HFF-Myc (cell line): ENCODE measurements at places on chromosomes 3 and 15.

DNA sequence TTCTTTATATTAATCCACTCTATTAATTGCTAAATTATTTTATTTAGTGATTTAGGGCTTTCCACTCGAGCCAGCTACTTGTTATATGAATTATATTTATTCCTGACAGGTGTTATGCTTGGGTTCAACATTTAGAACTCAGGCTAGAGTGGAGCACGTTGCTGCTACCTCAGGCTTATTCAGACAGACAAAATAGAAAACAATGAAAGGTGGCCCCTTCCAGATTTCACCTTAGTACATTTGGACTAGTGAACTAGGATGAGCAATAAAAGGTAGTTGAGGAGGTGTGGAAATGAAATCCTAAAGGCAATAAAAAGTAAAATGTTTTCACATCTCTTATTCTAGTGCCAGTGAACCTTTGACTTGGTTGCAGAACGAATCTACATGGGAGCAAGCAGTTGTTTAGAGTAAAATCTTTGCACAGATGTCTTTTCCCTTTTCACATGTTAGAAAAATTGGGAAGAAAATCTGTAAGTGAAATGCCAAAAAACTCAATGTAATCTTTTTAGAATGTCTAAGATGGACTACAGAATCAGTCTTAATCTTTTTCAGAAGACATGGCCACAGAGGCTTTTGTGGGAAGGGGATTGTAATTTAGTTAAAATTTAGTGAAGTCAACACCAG lies 63.8 kb downstream of the AKAP13 start:
- no peak for DNase-seq

DNA sequence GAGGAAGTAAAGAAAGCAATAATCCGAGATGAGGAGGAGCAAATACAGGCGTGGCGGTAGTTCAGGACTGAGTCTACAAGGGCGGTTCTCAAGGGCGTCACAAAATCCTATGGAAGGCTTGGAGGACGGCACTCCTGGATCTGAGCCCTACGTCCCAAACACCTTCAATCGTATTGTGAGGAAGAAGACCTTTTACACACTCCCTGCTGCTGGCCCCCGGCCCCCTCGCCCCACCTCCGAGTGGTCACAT lies 747 bp downstream of the PLD1 start:
- DNase-seq, result no peak

- no peak for DNase-seq
These were observed 78.0 kb downstream of the MBNL1 start for GRCh38 chr3:152346740-152347139.

DNA sequence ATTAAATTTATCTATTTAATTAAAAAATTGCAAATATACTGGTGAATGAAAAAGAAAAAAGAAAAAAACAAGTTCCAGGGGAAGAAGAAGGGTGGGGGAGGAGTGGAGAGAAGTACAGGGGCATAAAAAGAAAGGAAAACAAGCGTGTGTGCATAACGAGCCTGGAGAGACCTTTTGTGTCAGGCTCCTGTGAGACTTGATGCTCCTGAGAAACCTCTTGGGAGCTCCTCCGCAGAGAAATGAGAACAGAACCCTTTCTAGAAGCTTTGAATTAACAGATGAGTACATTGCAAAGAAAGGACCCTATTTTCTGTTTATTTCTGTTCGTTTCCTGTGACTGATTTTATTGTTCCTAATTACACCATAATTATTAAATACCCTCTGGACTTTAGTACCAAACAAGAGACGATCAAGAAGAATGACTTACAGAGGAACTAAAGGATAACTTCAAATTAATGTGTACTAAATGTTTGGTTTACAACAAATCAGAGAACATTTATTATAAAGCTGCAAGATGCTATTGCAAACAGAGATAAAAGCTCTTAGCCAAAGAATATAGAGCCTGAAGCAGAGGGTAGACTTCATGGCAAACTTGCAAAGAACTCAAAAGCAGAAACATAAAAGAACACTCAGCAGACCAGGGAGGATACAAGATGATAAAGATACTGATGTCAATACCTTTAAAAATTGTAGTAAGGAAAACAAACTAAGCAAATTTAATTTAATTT lies 74.7 kb downstream of the DPPA2 start:
- no peak for DNase-seq

DNA sequence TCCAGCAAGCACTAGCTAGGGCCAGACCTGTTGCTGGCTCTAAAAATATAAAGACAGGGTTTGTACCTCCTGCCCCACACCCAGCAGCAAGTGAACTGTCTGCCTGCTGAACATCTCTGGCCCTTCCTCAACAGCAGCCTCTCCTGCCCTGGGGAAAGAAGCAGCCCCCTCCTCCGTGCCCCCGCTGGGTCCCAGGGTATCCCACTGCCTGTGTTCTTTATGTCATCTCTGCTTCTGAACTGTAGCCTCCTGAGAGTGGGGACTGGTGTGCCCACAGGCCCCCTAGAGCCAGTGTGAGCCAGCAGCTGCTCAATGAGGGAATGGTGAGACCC lies 54.5 kb downstream of the ACAD9 start:
- no peak for DNase-seq

DNA sequence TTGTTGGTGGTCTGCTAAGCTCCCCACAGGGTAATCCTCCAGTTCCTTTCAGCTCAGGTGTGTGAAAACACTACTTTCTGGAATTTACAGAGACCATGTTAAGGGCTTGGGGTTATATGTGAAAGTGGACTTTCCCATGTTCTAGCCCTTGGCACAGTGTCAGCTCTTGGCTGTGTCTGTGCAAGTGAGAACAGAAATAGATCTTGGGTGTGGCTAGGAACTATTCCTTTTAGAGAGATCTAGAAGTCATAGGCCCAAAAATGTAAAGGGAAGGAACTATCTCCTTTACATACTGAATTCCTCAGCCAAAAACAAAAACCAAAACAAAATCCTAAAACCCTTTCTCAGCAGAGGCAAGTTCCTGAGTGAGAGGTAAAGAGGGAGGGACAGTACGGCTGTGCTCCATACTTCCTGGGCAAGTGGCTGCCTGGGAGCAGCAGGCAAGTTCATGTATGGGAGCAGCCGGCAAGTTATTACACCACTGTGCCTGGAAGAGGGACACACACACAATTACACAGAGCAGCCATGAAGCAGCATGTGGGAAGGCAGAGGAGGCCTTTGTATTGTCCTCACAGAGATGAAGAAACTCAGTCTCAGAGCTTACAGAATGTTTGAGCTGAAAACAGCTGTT lies 19.9 kb upstream of the C3orf62 start:
- DNase-seq, result no peak

DNA sequence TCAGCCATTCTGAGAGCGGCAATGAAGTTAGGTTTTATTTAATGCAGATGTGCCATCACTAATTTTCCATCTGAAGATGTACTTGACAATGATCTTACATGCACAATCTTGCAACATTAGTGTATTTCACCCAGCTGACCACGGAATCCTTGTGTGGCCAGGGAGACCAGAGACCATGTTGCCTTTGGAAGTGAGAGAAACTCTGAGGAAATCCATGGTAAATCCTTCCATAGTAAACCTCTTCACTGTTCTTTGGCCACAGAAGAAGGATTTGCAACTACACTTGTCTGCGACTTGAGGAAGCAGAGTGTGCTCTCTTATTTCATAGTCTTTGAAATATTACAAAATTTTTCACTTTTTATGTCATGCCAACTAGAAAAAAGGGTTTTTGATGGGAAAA lies 128.4 kb upstream of the IGSF10 start:
- no peak for DNase-seq

- DNase-seq, result no peak
These were observed 43.2 kb downstream of the KLHL25 start for GRCh38 chr15:85751291-85752123.

GRCh38 chr15:58572521-58572920 lies 140.7 kb downstream of the LIPC start:
- no peak for DNase-seq

DNA sequence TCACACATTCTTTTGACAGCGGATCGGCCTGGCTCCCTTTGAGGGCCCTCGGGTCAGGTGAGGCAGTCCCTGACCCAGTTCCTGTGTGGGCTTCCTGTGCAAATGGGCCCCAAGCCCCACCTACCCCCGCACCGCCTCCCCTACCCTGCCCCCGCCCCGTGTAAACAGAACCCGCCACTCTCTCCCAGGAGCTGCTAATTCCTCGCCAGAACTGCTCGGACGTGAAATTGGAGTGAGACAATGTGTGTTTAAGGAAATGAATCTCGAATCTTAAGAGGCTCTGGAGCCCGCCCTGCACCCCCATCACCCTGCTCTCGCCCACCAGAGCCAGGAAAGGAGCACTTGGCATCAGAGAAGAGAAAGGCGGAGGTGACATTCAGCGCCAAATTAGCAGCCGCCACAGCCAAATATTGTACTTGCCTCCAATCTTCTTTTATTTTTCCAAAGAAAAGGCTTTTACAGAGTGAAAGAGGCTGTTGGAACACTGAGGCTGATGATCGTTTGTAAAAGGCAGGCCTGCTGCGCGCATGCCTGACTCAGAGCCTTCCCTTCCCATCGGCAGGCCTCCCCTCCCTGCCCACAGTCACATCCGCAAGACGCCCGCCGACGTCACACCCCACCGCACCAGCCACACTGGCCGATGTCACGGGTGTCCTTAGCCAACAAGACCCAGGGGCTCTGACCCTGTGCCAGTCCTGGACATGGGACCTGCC lies 53.1 kb downstream of the CACNA2D2 start:
- no peak for DNase-seq

- no peak for DNase-seq
These were observed 77.7 kb downstream of the CBLB start for GRCh38 chr3:105791131-105791530.

DNA sequence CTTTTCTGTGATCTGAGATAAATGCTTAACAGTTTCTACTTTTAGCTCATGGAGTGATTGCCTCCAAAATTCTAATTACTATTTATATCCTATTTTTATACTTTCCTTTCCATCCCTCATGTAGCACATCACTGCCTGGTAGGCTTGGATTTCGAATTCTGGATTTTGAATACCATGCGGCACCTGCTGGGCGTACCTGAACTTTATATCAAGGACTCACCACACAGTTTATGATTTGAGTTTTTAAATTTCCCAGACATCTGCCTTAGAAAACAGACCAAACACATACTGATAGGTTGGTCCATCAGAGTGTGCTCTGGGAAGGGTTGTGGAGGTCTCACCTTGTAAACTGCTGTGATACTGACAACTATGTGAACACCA lies 6.4 kb downstream of the TRAK1 start:
- no peak for DNase-seq

GRCh38 chr3:25304916-25305315 lies 123.1 kb upstream of the RARB start:
- no peak for DNase-seq

GRCh38 chr3:122067588-122068240 lies 12.6 kb downstream of the CD86 start:
- DNase-seq, result no peak

GRCh38 chr3:17307482-17307881 lies 422.7 kb downstream of the PLCL2 start:
- no peak for DNase-seq

DNA sequence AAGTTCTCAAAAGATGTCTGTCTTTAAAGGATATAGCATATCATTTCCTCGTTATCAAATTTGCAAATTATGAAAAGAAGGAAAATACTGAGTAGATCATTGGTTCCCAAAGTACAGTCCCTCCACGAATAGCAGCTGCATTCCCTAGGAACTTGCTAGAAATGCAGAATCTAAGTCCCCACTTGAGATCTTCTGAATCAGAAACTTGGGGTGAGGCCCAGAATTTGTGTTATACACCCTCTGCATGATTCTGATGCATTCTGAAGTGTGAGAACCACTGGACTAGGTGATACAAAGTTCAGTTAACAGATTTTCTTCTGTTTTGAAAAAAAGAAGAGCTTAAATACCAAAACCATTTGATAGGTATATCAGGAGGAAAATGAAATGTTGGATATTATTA lies 77.1 kb downstream of the SLC25A26 start:
- no peak for DNase-seq

DNA sequence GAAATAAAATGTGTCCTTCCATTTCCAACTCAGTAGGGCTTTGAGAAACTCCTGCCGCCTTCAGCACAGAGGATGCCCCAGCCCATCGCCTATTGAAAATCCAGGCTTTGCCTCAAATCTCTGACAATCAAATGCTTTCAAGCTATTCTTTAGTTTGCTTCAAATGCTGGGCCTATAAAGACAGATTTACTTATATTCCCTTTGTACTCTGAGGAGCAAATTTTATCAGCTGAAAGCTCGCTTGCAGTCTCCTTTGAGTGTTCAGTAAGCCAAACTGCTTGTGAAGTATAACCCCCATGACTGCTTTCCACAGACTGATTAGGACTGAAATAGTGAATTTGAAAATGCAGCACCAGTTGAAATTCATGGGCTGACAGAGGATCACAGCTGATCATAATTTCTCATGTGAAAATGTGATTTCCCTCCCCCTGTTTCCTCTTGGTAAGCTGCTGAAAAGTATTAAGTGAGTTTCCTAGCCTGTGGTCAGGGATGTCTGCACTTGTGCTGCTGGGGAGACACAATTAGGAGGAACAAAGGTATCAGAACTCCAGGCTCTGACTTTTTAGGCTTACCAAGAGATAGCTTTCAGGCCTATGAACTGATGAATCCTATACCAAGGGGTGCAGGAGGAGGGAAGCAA lies 563.4 kb upstream of the TGFBR2 start:
- DNase-seq, result no peak

- DNase-seq, result no peak
These were observed 21.2 kb downstream of the GRIP2 start for GRCh38 chr3:14518893-14519292.

GRCh38 chr3:52248165-52248541 lies 2.6 kb downstream of the PPM1M start:
- no peak for DNase-seq

DNA sequence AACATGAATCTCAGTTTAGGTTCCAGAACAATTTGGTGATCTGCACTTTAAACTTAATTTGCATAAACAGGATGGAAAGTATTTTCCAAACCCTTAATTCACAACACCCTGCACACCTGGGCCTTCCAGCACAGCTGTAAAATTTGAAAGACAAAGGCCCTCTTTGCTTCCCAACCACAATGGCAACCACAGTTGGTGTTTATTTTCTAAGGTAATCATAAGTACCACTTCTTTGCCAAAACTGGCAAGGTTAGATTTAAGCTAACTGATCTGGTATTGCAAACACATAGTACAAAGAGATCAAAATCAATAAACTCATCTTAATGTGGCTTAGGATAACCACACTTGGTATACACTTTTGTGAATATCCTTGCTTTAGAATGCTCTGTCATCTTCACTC lies 4.1 kb downstream of the LRIG1 start:
- no peak for DNase-seq

GRCh38 chr3:185825639-185826481 lies 1.0 kb upstream of the IGF2BP2 start:
- DNase-seq, result no peak

DNA sequence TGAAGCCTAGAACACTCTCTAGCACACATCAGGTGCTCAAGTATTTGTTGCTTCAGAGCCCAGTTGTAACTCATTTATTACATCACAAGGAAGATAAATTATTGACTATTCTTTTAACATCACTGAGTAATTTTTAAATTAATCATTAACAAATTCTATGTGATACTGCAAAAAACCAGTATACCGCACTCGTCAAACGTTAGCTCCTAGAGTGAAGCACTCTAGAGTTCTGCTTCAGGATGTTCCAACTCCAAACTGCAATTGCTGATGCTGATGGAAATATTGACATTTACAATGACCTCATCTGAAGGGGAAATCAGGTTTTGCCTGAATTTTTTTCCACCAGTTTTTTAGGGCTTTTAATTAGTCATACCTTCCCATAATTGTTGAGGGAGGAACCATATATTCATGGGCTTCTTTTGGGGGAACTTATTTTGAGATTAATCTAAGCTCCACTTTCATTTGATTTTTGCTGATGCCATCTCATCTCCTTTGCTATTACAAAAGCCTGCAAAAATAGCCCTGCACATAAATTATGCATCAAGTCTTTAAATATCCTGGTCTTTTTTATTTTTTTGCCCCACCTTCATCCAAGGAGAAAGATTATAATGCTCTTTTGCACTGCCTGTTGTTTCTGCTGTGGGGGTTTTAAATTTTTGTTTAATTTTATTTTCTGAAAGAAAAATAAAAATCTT lies 123.0 kb upstream of the STAC start:
- no peak for DNase-seq
